ENCODE measurements at places on chromosomes 5 and 9.

DNA sequence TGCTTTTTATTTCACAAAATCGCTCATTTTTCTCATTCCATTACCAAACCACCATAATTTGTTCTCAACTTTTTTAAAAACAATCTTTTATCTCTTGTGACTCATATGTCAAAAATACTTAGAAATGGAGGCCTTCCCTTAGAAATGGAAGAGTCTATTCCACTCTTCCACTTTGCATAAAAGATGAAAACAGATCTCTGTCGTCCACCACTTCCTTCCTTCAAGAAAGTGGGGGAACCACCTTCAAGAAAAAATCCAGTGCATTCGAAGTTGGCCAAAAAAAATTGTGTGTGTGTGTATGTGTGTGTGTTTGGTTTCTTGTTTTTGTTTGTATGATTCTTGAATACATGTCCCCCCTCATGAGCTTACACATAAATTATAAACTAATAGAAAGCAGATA is 628.8 kb upstream of the DMAC1 start:
- no peak for DNase-seq

DNA sequence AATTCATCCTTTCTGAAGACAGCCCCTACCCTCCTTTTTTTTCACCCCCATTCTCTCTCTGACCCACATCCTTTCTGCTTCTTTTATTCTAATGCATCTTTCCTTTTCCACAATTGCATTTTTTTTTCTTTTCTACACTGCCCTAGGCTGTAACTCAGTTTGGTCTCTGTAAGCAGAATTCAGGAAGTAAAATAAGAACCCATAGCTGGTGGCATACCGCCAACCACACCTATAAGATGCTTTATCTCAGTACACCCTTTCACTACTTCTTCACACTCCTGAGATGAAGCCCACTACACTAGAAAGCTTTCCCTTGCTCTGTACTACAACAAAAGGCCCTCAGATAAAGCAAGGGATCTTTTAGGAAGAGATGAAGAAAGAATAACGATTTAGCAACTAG is 16.1 kb upstream of the TSSK1B start:
- no peak for DNase-seq

GRCh38 chr5:115755675-115756074 is 60.8 kb downstream of the CDO1 start:
- DNase-seq, result no peak

GRCh38 chr5:159548517-159548916 is 218.2 kb upstream of the IL12B start:
- DNase-seq, result no peak

- peak; percentile 14 for DNase-seq
Observed at GRCh38 chr9:121633119-121633714, 18.2 kb upstream of the DAB2IP start.

- no peak for DNase-seq
Observed at GRCh38 chr9:137531099-137531765, 19.0 kb downstream of the PNPLA7 start.

GRCh38 chr5:75716715-75717081 is 539 bp downstream of the POC5 start:
- DNase-seq, result peak; percentile 30

- DNase-seq, result no peak
Observed at GRCh38 chr9:75455444-75455921, 367.2 kb downstream of the OSTF1 start.

DNA sequence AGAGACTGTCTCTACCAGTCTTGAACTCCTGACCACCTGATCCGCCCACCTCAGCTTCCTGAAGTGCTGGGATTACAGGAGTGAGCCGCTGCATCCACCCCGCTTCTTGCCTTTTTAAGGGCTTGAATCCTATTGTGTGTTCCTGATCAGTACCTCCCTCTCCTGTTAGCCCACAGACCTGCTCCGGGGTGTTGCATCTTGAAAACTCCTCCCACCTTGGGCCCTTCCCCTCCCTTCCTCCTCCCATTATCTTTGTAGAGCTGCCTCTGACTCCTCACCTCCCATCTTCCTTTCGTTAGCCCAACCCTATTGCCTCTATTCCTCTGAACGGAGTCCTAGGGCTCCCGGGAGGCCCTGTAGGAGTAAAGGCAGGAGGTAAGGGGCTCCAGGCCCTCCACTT is 48.5 kb upstream of the NEK6 start:
- no peak for DNase-seq

GRCh38 chr9:124280176-124280691 is 22.5 kb downstream of the NEK6 start:
- DNase-seq, result no peak

DNA sequence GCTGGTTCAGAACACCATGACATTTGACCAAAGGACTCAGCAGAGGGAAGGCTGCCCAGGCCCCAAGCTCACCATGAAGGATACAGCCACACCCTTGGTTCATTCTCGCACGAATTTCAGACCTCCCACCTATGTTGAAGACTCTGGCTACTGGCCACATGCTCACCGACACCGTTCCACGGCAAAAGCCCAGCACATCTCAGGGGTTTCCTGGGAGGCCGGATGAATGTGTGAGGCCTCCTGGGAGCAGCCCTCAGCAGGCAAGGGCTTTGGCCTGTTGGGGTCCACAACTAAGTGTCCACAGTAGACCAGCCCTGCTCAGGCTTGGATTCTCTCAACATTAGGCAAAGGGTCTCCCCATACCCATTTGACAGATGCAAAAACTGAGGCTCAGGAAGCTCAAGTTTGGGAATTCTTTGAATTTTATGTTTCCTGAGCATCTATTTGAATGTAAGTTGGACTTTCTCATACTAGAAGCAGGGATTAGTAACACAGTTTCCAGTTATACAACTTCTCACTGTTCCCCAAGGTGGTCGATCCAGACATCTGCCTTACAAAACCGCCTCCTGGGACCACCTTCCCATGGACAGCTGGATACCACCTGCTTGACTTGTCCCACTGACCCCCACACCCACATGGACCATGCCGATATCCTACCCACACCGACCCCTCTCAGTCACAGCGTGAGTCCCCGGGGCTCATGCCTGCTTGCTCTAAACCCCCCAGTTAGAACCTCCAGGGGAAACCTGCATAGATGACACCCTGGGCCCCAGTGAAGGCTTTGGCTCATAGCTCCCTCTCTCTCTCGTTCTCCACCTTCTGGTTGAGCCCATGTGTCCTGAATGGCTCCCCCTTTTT is 27.9 kb downstream of the CCT5 start:
- no peak for DNase-seq

DNA sequence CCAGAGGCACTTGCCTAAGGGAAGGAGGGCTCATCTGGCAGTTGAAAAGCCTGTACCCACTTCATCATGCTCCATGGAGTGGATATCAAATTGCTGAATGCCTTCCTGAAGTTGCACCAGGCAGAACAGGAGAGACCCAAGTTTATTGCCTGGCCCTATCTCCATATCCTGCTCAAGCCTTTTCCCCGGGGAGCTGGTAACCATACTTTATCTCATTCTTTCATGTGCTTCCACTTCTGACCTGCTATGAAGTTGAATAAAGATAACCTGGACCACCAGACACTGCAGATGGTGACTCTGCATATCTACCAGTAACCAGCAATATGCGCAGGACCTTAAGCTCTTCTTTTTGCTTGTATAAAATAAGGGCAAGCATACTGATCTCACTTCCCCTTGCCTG is 1397.5 kb upstream of the CDH6 start:
- DNase-seq, result no peak

All from NCI-H526 (cell line).